ENCODE measurements at places on chromosomes 7 and 10.

DNA sequence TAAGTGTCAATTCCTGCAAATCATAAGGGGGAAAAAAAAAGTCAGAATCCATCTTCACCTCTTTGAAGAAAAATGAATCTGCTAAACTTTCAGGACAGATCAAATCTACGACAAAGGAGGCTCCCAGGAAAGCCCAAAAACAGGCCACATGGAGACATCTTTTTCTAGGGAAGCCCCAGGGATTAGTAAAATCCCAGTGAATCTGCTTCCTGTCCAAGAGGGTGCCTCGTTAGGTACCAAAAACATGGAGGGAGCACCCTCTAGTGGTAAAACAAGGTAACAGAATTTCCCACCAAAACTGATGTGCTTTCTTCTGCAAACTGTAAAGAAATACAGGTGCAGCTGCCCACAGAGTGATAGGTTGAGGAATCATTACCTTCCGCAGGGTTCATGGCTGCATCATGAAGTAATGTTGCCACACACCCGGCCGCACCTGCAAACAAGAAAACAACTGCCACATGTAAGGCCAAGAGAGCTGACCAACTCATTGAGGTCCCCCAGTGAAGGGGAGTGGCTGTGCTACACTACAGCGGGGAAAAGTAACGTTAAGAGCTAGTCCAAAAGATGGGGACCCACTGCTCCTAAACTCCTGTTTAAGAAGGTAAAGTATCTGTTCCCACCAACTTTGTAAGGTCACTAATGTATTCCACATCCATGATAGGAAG, 7.9 kb downstream of the SLC25A28 start:
- DNase-seq = peak; percentile 39

GRCh38 chr7:43408981-43409380, 173.9 kb upstream of the STK17A start:
- DNase-seq = no peak

DNA sequence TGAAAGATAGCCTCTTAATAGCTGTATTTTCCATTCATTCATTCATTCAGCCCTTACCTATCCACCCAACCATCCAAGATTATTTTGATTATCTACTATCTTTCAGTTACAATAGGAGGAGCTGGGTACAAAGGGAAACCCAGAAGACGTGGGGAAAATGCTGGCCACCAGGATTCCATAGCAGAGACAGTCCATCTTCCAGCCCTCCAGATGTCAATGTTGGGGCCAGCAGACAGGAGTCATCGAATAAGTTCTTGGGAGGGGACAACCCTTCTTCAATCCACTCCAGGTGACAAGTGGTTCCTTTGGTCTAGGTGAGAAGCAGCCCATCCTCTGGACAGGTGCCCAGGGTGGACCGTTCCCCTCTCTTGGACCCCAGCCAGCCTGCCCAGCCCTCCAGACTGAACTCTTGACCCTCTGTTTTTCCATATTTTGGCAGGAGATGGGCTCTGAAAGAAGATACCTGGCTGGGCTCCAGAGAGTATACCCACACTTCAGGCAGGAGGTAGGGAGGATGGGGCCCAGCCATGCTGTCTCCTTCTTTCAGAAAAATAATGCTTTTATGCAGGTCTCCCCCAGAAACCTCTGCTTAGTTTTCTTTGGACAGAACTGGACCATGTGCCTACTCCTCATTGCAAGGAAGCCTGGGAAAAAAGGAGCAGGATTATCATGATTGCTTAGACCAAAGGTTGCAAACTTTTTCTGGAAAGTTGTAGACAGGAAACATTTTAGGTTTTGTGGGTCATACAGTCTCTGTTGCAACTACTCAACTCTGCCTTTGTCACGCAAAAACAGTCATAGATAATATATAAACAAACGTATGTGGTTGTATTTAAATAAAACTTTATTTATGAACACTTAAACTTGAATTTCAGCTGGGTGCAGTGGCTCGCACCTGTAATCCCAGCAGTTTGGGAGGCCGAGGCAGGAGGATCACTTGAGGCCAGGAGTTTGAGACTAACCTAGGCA, 95.5 kb upstream of the SMNDC1 start:
- no peak for DNase-seq

DNA sequence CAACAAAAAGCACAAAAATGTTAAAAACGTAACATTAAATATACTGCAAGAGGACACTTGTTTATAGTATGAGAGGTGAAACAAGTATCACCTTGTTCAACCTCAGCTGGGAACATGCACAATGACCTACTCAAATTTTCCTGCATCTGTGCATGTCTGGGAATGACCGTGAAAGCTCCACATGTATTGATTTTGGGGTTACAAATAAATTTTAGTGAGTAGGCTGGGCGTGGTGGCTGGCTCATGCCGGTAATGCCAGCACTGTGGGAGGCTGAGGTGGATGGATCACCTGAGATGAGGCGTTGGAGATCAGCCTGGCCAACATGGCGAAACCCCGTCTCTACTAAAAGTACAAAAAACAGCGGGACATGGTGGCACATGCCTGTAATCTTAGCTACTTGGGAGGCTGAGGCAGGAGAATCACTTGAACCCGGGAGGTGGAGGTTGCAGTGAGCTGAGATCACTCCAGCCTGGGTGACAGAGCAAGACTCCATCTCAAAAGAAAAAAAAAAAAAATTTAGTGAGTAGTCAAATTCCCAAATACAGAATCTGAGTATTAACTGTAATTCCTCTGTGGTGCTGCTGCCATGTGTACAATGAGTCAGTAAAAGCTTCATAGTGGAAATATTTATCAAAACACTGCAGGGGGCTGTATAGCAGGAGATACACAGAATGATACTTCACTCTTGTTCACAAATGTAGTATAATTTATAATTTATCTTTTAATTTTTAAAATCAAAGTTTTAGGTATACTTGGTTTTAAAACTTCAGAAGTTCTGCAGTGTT, 41.1 kb downstream of the SUGCT start:
- peak; percentile 14 for DNase-seq

GRCh38 chr10:125118011-125118611, 42.3 kb downstream of the CTBP2 start:
- no peak for DNase-seq

DNA sequence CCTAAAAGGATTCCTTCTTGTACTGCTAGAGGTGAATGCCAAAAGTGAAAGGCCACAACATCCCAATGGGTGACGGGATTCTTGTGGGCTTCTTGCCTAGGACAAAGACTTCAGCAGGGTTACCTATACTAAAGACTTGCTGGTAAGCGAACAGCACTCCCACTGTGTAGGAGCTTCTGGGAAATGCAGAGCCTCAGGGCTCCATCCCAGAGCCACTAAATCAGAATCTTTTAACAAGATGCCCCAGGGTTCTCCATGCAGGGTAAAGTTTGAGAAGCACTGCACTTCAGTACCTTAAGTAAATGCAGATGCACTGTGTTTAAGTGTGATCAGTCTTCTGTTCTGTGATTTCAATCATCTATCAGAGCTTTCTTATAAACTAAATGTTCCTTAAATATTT, 266.9 kb upstream of the KLF14 start:
- DNase-seq = no peak

DNA sequence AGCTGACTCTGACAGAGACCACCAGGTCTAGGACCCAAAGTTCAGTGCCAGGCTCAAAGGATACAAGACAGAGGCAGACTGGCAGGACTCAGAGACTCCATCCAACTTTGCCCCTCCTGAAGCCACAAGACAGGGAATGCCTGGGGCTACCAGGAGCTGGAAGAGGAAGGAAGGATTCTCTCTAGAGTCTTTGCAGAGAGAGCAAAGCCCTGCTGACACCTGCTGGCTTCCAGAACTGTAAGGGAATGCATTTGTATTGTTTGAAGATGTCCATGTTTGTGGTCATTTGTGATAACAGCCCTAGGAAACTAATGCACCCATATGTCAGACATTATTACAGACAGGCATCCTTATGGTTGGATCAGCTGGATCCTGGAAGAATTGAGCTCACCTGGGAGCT, 132.3 kb upstream of the C7orf33 start:
- DNase-seq = no peak

DNA sequence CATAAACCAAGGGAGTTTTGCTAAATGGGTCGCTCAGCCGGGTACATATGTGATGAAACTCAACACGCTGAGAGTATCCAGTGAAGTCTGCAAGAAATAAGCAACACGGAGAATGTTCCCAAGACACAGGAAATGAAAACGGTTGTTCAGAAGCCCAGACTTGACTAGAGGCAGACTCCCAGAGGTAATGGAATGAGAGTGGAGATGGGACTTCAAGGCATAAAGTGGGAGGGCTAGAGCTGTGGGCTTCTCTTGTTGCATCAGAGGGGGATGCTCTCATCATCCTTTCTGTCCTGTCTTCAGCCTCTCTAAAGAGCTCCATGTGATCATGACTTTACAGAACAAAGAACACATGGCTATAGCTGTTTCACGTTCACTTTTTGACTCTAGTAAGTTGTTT, 88.3 kb downstream of the BAMBI start:
- no peak for DNase-seq

DNA sequence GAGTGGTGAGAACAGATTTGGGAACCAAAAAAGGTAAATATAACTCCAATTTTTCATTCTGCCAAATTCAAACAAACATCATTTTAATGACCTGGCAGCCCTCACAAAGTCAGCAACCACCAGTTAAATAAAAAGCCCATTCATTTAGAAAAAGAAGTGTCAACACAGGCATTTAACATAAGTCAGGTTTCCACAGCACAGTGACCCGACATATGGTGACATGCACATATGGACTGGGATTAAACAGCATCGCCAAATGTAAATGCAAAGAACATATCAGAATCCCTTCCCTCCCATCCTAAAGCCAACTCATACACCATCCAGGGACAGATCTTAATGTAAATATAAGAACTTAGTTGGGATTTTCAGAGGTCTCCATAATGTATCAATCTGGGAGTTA, 293.2 kb downstream of the FGFR2 start:
- DNase-seq = no peak

GRCh38 chr10:60955316-60955715, 11.3 kb upstream of the RHOBTB1 start:
- no peak for DNase-seq

DNA sequence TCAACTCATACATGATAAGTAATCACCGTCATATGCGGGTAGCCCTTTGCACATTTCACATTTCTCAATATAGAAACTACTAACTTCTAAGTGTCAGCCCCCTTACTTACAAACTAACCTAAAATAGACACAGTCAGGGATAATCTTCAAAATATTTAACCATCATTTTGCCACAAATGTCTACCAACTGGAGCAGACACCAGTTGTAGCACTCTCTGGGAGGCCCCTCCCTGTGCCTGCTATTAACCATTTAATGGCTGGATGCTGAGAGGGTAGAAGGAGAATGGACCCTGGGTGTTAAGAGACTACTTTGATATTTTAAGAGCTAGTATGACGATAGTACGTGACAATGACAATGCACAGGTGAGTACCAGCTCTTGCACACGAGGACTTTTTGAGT, 116.4 kb downstream of the SORBS1 start:
- DNase-seq = no peak

Measured in GM04504 (cell line).